ENCODE measurements at places on chromosomes 3 and 15. TPM values are rescaled to one million over a fixed set of nuclear protein-coding genes. Genes with fewer than 3 reads are reported as not detected.

The WNT7A gene
- total RNA-seq, result 2.5 TPM

The MME gene
- not detected for total RNA-seq

The C15orf39 gene
- 19.5 TPM for total RNA-seq

The C2CD4A gene
- total RNA-seq, result 0.17 TPM

The DNAH12 gene
- 0.22 TPM for total RNA-seq

The GRK7 gene
- total RNA-seq, result not detected

The SLC25A20 gene
- 8.0 TPM for total RNA-seq

The ADAM10 gene
- total RNA-seq, result 156 TPM

The STRIT1 gene
- not detected for total RNA-seq

The TMEM158 gene
- total RNA-seq, result 0.57 TPM

The HDC gene
- total RNA-seq, result 3.5 TPM

The DOCK3 gene
- 0.35 TPM for total RNA-seq

The DAPK2 gene
- total RNA-seq, result 0.72 TPM

The IL1RAP gene
- 20.2 TPM for total RNA-seq

The MYO1E gene
- total RNA-seq, result 1.5 TPM

The ANKRD63 gene
- 0.35 TPM for total RNA-seq
